ENCODE measurements at places on chromosomes 4 and X.

GRCh38 chr4:48243887-48244286 is 25.8 kb downstream of the TEC start:
- no peak for DNase-seq

- DNase-seq, result no peak
Measured at GRCh38 chrX:79162076-79162475, 17.6 kb downstream of the GPR174 start.

GRCh38 chr4:159757499-159757898 is 654.6 kb downstream of the RAPGEF2 start:
- DNase-seq, result no peak

DNA sequence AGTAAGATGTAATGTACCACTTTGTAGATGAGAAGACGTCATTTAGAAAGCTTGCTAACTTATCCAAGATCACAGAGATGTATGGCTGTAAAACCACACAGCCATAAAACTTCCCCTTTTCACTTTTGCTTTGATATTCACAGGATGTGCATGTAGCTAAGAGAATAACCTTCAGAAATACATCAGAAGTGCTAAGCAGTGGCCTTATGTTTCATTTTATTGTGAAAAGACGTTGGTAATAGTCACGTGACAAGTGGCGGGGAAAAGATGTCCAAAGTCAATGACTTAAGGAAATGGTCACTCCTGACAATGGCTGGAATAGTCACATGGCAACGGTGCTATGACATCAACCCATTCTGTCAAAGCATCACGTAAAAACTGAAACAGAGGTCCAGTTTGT is 12.9 kb upstream of the WDR17 start:
- no peak for DNase-seq

- no peak for DNase-seq
Measured at GRCh38 chr4:1793940-1794808, 1.1 kb downstream of the FGFR3 start.
